ENCODE measurements at places on chromosomes 2 and 18. TPM values are rescaled to one million over a fixed set of nuclear protein-coding genes. Genes with fewer than 3 reads are reported as not detected.

DNA sequence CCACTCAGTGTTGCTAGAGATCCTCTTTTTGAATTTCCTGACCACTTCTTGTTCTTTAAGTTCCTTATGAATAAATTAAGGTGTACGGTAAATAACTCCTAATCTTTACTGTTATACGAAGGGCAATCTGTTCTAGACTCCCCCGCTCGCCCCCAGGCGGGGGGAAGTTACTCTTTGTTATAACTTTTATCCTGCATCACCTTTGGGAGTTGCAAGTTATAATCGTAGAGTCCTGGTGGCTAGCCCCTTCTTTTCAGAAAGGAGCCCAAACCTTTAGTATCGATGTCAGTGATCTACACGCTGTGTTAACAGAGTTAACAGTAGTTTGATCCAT lies 652 bp downstream of the GCA start:
- DNase-seq, result no peak

- DNase-seq, result no peak
These were observed 38.7 kb downstream of the SDC1 start for GRCh38 chr2:20186078-20186854.

- DNase-seq, result no peak
These were observed 1705.5 kb upstream of the PIK3C3 start for GRCh38 chr18:40249390-40250080.

DNA sequence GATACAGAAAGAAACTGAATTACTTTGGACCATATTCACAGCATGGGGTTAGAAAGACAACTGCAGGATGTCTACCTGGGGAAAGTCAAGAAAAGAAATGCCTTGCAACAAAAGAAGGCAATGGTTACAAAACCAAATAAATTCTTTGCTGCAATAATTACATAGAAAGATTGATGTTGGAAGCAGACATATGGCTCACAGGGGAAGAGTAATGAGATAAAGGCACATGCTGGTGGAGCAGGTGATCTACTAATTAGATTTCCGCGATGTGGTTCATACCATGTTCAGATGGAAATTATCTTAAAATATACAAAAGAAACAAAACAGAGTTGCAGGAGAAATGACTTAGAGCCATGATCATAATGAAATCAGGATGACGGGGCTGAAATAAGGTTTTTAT lies 718.8 kb upstream of the PKDCC start:
- DNase-seq, result no peak

- DNase-seq, result no peak
These were observed 56.6 kb upstream of the AGPS start for GRCh38 chr2:177335917-177336450.

- DNase-seq, result no peak
These were observed 142.1 kb downstream of the USP34 start for GRCh38 chr2:61328707-61329251.

FBXO15 gene
- total RNA-seq, result 4.3 TPM

MALT1 gene
- total RNA-seq, result 14.1 TPM

CNDP2 gene
- total RNA-seq, result 182 TPM

DNA sequence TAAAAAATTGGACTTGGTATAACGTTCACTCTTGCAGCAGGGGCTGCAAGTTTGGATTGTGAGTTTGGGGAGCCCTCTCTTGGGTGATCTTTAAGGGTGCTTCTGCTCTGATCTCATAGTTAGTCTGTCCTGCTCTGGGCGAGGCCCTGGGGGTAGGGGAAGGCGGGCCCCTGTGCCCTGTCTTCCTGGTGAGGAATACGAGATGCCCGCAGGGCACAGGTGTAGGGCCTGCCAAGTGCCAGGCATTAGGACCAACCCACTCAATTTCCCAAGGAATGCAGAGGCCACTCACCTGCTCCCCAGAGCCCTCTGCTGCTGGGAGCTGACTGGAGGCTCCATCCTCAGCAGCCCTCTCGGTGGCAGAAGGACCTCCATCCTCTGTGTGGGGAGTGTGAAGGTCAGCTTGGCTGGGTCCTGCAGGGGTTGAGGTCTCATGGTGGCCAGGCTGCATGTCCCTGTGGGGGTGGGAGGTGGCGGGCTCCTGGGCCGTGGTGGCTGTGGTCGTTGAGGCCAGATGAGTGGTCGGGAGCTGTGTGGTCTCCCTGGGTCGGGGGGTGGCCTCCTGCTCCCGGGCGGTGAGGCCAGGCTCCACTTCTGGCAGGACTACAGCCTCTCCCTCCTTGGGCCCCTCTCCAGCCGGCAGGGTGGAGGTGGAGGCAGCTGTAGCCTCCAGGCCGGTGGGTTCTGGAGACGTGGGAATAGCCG lies 21.3 kb downstream of the SDC1 start:
- no peak for DNase-seq

SLC5A7 gene
- 1.8 TPM for total RNA-seq

DNA sequence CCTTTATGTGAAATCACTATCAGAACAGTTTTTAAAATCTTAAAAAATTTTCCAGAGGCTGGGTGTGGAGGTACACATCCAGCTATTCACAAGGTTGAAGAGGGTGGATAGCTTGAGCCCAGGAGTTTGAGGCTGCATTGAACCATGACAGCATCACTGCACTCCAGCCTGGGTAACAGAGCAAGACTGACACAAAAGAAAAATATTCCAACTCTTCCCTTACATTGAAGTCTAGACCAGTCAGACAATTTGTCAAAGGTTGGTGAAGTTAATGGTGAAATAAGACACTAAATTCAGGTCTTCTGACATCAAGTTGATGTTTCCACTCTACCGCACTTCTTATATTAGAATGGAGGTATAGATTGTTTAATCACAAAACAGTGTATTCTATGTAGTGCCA lies 52.8 kb downstream of the HYCC2 start:
- no peak for DNase-seq

UGGT1 gene
- total RNA-seq, result 60.3 TPM

DNA sequence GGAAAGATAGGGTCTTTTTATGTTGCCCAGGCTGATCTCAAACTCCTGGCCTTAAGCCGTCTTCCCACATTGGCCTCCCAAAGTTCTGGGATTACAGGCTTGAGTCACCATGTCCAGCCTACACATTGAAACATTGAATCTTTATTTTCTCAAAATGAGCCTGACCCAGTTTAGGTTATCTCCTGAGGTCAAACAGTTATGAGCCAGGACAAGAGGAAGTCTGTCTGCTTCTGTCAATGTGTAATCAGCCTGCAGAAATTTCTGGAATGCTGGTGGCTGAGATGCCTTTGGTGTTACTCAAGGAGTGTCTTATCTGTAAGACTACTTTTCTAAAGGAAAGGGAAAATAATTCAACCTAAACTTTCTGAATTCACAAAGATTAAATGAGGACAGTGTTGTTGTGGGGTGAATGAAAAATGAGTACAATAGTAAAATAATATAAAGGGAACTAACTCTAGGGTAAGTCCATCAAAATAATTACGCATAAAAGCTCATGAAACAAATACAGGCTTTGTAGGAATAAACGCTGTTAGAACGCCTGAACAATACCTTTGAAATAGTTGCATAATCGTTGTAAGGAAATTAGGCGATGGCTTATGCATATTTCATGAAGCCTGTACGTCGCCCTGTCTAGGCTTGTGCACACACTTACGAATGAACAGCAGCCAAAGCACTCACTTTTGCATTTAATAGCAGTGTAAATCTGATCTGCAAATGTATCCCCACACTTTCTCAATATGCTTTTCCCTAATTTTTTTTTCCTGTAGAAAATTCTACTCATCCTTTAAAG lies 260.8 kb downstream of the RDH14 start:
- no peak for DNase-seq

- no peak for DNase-seq
These were observed 126.7 kb downstream of the OLA1 start for GRCh38 chr2:174121612-174122011.

- no peak for DNase-seq
These were observed 592 bp downstream of the ZNF397 start for GRCh38 chr18:35241448-35241804.

GRCh38 chr2:3406501-3406900 lies 27.0 kb downstream of the TRAPPC12 start:
- DNase-seq, result no peak

DNA sequence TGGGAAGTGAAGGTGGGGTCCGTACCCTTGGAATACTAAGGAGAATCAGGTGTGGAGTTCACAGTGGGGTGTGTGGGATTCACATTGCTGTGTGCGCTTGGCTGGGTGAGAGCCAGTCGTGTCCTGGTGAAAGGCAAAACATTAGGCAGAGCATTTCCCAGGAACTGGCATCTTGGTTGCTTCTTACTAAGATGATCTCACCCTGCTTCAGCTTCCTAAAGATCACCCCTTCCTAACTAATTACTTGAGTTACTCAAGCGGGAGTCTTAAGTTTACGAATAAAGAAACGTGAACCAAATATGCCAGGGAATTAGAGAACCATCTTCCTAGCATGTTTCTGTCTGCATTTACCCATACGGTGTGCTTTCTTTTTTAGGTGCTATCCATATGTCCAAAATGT lies 122.9 kb downstream of the NCK2 start:
- DNase-seq, result no peak

- DNase-seq, result no peak
These were observed 41.9 kb upstream of the RHOB start for GRCh38 chr2:20404950-20405349.

NOL4 gene
- 5.7 TPM for total RNA-seq

DNA sequence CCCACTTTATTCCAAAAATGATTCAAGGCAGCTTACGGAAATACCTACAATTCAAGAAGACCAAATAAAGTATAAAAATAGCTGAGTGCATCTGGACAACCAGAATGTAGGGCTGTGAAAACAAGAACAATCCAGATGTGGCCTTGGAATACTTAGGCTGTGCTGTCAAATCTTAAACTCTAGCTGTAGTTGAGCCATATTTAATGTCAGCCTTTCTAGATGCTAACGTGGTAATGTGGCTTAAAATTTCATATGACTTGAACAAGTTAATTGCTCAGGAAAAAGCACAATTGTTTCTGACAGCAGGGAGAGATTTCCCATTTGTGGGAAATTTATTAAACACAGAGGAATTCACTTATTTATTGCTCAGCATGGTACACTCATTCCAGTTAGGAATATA lies 14.6 kb upstream of the NAPG start:
- DNase-seq, result no peak

GPC1 gene
- 88.5 TPM for total RNA-seq

KIAA2012 gene
- total RNA-seq, result not detected

GRCh38 chr2:196537311-196537710 lies 102.2 kb upstream of the CCDC150 start:
- DNase-seq, result no peak

ST6GAL2 gene
- total RNA-seq, result 8.3 TPM

DNA sequence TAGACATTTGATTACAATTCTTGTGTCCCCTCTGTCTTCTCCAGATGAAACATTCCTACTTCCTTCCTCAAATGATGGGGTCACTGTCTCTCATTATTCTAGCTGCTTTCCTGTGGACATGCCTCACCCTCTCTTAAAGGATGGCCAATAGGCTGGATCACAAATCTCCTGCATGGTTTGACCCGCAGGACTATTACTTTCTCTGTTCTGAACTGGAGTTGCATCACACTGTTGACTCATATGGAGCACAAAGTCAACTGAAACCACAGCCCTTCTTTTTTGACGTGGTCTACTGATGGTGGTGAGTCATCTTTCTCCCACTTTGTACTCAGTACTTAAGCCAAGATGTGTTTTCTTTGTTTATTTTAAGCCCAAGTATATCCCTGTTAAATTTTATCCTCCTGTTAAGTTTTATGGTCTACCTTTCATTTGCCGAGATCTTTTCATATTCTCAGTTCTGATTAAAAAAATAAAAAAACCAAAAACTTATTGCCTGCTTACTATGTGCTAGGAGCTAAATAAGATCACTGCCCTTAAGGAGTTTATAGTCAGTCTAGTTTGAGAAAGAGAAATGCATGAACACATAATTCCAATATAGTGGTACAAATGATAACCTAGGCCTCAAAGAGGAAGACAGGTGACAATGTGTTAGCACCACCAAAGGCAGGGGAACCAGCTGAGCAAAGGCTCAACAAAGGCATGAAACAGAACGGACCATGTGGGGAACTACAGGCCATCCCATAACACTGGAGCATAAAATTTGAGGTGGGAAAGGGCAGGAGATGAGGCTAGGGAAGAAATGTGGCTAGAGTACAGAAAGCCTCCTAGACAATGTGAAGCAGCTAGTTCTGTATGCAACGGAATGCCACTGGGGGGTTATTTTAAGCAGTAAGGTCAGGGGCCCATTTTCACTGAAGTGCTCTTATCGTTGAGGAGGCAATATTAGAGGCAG lies 67.6 kb upstream of the ZFP36L2 start:
- no peak for DNase-seq

DNA sequence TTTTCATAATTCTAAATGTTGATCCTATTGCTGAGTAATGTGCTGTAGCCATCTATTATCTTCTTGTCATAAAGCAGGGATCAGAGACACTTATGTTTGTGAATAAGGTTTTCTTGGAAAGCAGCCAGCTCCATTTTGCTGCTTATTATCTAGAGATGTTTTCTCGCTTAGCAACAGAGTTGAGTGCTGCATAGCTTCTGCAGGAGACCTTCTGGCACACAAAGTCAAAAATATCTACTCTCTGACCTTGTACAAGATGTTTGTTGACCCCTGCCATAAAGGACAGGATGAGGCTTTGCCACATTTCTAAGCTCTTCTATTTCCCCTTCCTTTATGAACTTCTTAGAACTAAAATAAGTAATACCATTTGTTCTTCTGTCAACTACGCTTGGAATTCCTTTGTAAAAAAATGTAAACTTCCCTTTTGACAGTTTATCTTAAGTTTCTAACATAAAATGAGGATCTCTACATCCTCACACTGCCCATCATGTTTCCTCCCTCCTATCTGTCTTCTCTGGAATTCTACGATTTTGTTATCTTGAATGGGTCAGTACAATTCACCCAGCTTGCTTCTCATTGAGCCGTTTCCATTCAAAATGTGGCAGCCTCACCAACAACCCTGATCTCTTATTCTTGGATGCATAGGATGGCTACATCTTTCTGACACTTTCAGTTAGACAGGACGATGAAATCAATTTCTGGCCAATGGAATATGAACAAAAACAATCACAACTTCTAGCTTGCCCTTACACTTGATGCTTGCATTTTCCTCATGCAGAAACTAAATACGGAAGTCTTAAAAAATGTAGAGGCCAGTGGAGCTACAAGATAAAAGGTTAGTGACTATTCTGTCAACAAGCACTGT lies 1377.0 kb downstream of the SUCLG1 start:
- DNase-seq, result no peak

NAT8 gene
- total RNA-seq, result not detected

DNA sequence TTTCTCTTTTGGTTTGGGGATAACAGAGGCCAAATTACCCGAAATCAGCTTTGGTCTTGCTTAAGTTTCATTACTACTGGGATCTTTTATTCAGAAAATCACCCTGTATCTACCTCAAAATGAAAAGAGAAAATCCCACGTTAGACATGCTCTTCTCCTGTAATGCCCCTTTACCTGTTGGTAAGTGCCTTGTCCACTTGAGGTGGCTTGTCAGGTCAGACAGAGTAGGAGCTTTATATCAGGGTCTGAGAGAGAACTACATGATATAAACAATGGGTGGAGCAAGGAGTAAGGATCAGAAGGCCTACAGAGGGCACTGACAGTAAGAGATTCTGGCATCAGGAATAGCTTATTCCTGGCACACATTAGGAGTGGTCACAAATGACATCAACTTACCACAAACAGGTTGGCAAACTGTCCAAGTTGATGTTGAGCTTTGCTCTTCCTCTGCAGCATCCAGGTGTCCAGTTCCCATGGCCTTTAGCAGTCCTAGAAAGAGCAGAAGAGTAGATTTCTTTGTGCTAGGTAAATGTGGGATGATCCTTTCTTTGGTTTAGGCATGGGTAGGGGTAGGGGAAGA lies at the start of gene REG1B:
REG1B (minus strand) TSS at position 209 of the 580 bp plus-strand sequence. CDS start 381 bp downstream, outside the sequence.
- DNase-seq, result no peak

PMS1 gene
- total RNA-seq, result 72.4 TPM

SERPINB10 gene
- not detected for total RNA-seq

- no peak for DNase-seq
These were observed 14.6 kb downstream of the TMSB10 start for GRCh38 chr2:84919885-84920580.
